ENCODE measurements at places on chromosomes 11 and 22.
A peak's percentile ranks its signal among the peaks of the same experiment; 100 is the strongest.

- DNase-seq, result peak; percentile 39
Observed at GRCh38 chr11:46273511-46274205, 3.8 kb upstream of the CREB3L1 start.

- no peak for DNase-seq
Observed at GRCh38 chr11:12459374-12459773, 82.0 kb downstream of the PARVA start.

- peak; percentile 33 for DNase-seq
Observed at GRCh38 chr22:40193429-40194421, 16.0 kb downstream of the TNRC6B start.

DNA sequence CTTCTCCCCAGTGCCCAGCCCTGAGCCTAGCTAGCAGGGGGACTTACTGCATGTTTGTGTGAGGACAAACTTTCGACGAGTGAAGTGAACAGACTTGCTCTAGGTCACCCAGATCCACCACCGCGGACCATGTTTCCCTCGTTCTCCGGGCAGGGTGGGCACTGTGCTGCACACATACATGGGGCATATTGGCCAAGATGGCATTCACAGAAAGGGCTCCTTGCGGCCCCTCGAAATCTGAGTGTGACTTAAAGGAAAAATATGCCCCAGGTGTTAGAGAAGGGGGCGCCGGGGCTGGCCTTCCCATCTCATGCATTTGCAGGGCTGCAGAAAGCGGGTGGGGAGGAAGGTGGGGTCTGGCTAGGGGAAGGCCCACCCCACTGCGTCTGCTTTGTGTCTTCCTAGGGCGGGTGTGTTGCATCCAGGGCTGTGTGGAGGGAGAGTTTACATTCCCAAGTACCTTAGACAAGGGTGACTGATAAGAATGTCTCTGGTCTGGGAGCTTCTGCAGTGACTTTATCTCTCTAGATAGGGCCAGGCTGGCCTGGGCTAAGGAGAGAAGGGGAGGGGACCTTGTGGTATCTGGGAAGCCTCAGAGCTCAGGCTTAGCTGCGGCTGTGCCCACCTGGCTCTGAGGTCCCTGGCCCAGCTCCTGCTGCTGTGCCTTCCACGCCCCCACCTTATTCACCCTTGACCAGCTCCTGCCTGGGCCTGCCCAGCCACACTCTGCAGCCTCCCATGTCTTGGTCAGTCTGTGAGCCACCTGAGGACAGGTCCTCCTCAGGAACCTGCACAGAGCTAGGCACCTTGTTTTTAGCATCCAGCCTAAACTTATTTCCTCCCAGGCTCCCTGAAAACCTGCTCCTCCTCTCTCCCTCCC, 45.8 kb downstream of the LRRC32 start:
- no peak for DNase-seq

- peak; percentile 42 for DNase-seq
Observed at GRCh38 chr11:67238894-67239782, 27.1 kb upstream of the GRK2 start.

GRCh38 chr22:23272834-23273233, 92.5 kb downstream of the BCR start:
- no peak for DNase-seq

DNA sequence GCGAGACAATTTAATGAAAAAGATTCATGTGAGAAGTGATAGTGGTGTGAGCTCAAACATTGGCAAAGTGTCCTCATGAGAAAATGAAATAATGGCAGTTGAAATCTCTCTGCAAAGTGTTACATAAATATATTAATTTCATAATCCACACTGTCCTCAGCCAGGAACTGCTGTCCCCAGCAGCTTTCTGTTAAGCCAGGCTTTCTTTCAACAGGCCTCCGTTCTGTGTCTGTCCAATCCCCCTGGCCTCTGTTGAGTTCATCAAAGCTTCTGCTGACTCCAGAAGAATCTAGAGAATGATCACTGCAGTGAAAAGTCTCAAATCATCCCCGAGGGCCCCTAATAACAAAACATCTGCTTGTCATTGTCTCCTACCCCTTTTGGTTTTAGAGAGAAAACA, 10.0 kb upstream of the ASCC2 start:
- no peak for DNase-seq

DNA sequence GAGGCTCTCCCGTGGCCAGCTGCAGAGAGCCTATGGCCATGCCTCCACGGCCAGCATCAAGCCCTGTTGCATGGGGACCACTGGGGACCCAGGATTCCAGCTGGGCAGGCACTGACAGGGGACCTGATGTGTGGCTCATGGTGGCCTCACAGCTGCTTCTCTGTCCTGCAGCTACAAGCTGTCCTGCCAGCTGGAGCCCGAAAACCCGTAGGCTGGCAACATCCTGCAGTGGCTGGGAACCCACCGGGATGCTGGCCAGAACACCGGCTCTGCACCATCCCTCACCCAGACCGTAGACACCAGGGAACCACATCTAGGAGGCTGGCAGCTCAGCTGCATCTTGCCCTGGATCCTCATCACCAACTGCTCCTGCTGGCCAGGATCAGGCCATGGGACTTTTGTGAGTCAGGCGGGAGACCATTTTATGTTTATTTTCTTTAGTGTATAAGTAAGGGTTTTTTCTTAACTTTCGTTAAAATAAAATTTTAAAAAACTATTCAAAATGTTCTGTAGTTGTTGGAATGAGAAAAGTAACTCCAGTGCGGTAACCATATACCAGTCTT, 7.9 kb downstream of the RGL4 start:
- no peak for DNase-seq

GRCh38 chr22:48450188-48450825, 1377.4 kb downstream of the BRD1 start:
- DNase-seq, result no peak

- no peak for DNase-seq
Observed at GRCh38 chr22:28208787-28209186, 289.7 kb upstream of the PITPNB start.

DNA sequence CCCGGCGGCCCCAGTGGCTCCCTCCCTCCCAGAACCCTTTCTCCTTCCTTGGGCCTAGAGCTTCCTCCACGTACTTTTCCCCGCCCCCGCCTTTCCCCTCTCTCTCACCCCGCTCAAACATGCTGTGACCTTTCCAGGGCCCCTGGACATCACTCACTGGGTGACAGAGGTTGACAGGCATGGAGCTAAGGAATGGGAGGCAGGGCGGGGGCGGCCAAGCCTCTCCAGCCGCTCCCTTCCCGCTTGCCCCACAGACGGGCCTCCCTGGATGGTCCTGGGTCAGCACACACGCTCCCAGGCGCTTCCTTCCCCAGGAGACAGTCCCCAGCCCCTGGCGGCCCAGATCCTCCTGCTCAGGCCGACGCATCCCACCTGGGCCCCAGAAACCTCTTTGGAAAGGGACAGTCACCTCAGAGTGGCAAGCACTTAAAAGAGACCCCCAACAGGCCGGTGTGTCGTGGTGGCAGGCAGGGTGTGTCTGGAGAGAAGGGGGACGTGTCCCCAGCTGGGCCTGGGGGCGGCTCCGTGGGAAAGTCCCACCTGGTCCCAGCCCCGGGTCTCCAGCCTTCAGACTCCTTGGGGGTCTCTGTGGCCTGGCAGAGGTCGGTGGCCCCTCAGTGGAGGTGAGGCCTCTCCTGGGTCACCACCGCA, 8.8 kb downstream of the H19 start:
- no peak for DNase-seq

DNA sequence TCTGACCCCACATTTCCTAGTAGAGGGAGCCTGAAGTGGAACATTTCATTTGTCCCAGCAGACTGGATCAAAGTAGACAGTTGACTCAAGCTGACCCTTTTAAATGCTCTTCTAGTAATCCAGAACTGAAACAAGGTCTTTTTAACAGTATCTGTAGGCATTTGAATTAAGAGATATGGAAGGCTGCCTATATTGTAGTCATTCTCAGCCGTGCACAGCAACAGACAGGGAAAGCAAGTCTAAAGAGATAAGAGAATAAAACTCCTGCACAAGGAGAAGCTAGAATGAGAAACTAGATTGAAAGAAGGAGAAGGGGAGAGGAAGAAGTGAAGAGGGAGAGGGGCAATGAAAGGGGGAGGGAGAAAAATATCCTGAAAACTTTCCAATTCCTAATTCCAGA, 180.6 kb upstream of the MTMR2 start:
- no peak for DNase-seq

DNA sequence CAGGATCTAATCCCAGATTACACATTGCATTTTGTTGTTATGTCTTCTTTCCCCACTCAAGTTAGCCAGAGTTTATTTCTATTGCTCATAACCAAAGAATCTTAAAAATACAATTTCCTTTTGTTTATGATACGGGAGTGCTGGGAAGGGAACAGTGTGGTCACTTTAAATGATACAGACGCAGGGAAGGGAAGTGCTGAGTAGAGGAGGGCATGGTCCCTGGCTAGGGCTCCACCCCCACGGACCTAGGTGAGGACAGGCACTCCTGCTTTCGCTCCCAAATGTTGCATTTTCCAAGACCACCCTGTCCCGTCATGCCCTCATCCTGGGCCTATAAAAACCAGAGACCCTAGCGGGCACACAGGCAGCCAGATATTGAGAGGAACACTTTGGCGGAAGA, 30.6 kb upstream of the NARS2 start:
- no peak for DNase-seq

GRCh38 chr11:107675902-107676301, 36.0 kb downstream of the SLN start:
- DNase-seq, result no peak

DNA sequence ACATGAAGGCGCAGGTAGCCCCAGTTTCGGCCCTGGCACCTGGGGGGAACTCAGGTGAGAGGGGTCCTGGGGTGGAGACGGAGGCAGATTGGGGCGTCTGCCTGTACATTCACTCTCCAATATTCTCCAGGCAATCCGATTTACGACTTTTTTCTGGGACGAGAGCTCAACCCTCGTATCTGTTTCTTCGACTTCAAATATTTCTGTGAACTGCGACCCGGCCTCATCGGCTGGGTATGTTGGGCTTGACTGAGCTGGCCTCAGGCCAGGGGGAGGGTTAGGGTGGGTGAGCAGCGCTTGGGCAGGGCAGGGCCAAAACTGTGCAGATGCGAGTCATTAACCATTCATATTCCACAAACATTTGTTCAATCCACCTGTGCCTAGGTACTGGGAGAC, 1.7 kb downstream of the TM7SF2 start:
- DNase-seq, result peak; percentile 26

GRCh38 chr11:132208477-132209055, 838.2 kb downstream of the NTM start:
- no peak for DNase-seq

DNA sequence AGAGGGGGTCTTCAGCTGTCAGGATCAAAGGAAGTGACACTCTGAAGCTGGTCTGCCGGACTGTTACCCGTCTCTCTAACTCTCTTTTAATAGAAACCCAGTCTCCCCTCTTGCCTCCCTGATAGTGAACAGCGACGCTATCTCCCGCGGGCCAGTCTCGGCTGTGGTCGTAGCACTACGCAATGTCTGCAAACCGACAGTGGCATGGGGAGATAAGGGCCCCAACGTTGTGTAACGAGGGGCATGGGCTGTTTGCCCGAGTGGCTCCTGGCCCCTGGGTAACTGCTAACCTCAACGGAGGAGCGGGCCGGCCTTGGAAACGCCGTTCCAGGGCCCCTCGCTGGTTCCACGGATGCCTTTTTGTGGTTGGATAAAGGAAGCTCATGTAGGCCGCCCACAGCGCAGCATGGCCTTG, 23.3 kb downstream of the ZBTB16 start:
- no peak for DNase-seq

GRCh38 chr22:19891317-19892256, 36.9 kb upstream of the GNB1L start:
- DNase-seq, result peak; percentile 92

GRCh38 chr22:29914991-29915533, 32.1 kb downstream of the MTMR3 start:
- no peak for DNase-seq

DNA sequence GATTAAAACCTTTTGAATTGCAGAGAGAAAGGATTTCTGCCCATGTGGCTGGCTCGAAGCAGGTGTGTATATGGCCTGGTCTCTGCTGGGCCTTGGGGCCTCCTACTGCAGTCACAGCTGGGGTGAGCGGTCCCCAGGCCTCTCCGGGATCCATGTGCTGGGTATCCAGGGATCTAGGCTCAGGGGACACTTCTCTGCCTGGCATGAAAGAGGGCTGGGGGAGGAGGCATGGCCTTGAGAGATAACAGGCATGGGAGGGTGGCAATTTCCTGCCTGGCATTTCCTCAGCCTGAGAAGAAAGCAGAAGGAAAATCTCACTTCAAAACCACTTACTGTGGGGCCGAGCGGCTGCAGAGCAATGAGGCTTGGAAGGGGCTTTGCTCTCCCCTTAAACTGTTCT, 20.3 kb upstream of the PARVG start:
- DNase-seq, result no peak

DNA sequence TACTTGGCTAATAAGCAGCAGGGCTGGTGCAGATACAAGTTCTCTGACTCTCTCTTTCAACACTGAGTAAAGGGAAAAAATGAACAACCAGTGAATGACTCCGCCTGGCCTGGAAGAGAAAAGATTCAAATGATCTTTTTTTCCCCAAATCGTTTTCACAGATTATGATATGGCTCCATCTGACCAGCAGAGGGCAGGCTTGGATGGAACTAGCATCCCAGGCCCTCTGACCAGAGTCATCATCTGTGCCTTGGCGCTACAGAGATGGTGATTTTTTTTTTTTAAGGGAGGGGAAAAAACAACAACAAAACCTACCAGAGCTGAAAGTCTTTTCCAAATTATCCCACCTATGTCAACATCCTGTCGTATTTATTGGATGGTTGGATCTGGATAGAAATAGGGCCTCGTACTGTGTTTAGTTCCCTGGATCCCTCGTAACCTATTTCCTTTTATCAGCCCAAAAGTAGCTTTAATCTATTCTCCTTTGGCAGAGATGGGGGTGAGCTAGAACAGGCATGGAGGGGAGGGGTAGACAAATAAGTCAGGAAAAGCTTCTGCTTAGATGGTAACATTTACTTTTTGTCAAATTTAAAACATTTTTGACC, 69.7 kb downstream of the PRSS23 start:
- peak; percentile 88 for DNase-seq

DNA sequence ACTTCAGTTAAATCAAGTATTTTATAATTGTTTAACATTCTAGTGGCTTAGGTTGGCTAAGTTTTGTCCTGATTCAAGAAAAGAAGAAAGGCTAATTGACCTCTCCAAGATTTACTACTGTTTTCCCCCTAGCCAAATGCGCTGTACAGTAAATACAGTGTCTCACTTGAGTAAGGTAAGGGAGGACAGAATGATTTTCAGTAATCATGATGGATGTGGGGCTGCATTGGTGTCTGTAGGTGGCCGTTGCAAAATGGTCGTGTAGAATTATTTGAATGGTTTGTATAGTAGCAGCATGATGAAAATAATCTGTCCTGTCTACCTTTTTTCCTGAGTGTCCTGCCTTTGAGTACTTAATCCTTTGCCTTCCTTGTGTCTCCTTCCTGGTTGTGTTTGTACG, 4.6 kb downstream of the CECR2 start:
- DNase-seq, result no peak

- DNase-seq, result no peak
Observed at GRCh38 chr11:62141111-62142042, 17.6 kb downstream of the INCENP start.

DNA sequence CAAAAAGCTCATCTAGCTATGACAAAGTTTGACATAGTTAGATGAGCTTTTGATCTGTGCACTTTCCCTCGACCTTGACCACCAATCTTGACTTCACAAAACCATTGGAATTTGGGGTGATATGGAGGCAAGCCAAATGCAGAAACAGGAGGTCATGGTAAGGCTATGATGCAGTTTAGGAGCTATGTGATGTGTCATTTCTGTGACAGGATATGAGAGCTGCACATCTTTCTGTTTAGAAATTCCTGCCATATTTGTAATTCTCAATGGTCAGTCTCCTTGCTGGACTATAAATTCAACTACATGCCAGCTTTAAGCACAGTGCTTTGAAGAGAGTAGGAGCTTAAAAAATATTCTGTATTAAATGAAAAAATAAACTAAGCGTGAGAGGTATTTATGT, 12.9 kb downstream of the OR51B6 start:
- peak; percentile 71 for DNase-seq

GRCh38 chr11:102422817-102423712, 29.5 kb downstream of the TMEM123 start:
- DNase-seq, result no peak
